ENCODE measurements at places on chromosomes 5 and 9.

GRCh38 chr5:109805472-109805871 lies 115.7 kb downstream of the MAN2A1 start:
- no peak for DNase-seq

DNA sequence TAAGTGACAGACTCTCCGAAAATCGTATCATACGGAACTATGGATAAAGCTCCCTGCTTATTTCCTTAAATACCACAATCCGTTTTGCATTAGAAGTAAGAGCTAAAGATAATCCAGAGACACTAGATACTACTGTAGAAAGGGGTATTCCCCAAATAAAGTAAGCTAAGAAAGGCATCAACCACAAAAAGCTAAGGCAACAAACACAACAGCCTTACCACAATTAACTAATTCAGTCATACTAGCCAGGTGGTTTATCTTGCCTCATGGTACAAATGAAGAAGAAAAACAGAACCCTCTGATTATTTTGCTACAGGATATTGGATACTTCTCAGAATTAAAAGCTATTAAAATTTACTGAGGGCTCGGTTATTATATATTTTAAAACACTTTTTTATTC lies 14.1 kb downstream of the ERP44 start:
- DNase-seq, result no peak

- DNase-seq, result no peak
These were observed 18.6 kb upstream of the MTMR12 start for GRCh38 chr5:32331217-32331934.

- DNase-seq, result no peak
These were observed 268.7 kb upstream of the PAPPA start for GRCh38 chr9:115884846-115885245.

DNA sequence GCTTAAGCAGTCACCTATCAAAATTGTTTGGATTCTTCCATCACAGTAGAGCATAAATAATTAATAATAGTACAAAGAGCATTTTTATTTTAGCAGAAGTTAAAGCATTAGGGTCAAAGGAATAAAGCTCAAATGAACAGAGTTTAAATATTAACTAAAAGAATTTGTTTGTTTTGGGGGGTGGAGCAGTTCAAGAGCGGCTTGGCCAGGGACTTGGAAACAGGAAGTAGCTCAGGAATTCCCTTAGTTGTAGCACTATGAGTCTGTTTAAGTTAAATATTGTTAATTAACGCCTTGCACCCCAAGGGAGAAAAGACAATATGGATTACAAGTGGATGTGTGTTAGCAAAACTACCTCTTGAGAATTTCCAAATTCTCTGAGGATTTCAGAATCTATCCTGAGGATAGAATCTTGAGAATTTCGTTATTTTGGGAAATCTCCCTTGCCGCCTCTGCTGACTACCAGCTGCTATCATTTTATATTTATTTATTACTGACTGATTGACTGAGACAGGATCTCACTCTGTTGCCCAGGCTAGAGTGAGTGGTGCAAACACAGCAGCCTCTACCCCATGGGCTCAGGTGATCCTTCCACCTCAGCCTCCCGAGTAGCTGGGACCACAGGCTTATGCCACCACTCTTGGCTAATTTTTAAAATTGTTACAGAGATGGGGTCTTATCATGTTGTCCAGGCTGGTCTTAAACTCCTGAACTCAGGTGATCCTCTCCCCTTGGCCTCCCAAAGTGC lies 96.7 kb upstream of the CHD1 start:
- no peak for DNase-seq

DNA sequence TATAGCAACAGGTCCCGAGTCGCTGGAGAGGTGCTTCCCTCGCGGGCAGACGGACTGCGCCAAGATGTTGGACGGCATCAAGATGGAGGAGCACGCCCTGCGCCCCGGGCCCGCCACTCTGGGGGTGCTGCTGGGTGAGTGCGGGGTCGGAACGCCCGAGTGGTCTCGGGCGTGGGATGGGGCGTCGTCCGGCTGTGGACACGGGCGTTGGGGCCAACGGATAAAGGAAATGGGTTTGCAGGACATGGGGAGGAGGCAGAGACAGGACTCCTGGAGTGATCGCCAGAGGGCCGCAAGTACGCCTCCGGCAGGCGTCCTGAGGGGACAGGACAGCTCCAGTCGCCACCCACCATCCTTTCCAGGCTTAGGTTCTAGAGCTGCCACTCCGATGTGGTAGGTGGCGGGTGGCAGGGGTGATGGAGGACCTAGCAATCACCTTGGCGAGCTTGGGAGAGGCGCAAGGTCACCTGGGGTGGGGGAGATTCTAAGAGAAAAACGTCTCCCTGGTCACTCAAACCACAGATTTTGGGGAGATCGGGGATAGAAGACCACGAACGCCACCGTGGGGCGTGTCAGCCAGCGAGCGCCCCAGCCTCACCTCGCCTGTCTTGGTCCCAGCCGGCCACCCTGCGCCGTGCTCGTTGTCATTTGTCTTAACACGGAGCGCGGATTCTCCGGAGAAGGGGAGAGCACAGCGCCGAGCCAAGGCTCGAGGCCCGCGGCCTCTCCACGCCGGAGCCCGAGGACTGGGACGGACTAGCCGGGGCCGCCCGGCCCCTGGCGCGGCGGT lies 922 bp downstream of the LMX1B start:
- DNase-seq, result no peak

DNA sequence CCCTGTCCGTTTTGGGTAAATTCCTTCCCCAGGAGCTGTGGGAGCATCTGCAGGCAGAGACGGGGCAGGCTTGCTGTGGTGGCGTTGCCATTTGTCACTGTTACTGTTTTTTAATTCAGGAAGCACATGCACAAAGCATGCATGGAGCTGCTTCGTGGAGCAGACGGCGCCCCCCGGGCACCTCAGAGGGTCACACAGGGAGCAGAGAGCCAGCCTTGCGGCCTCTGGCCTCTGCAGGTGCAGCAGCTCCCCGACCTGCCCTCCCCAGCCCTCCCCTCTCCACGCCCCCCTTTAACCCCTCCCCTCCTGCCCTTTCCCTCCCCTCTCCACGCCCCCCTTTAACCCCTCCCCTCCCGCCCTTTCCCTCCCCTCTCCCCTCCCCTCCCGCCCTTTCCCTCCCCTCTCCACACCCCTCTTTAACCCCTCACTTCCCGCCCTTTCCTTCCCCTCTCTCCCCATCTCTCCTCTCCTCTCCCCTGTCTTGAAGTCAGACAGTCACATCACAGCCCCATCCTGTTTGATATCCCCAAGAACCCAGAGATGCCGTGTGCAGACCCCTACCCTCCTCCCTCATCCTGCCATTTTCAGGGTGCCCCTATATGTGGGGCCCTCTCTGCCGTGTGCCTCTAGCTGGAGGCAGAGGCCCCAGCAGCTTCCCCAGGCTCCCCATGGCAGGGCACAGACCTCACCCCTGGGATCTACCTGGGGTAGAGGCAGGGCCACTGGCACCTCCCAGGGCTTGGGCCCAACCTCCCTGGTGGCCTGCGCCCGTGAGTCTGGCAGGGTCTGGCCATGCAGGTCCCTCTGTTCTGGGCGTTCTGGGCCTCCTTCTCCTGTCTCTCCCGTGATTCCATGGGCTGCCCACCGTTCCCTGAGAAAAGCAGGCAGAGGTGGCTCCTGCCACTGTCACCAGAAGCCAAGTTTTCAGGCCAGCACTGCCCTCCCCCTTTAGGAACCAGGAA lies 29.6 kb upstream of the UBAC1 start:
- no peak for DNase-seq

GRCh38 chr5:8079056-8079455 lies 210.1 kb downstream of the MTRR start:
- DNase-seq, result no peak

GRCh38 chr9:133477992-133478850 lies 678 bp downstream of the SLC2A6 start:
- no peak for DNase-seq

GRCh38 chr5:10303699-10304170 lies 4.0 kb downstream of the CMBL start:
- no peak for DNase-seq

GRCh38 chr5:135503871-135504270 lies 31.9 kb downstream of the NEUROG1 start:
- no peak for DNase-seq

Measured in SK-N-MC (cell line).